ENCODE measurements at places on chromosomes 6 and 20.

DNA sequence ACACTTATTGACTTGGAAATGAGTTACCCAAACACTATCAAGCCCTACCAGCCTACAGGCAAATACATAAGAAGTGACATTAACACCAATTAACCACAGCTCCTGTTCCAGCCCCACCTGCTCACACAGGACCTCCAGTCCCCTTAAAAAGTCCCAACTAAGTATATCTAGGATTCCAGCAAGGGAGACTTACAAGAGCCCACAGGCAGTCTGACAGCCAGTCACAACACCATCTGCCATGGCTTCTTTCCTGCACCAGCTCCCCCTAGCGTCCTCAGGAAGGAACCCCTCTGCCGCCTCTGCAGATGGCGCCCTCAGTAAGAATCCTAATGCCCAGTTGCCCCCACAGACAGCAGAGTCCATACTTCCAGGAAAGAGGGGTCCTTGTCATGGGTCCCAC, 122.1 kb downstream of the HIVEP2 start:
- no peak for DNase-seq

DNA sequence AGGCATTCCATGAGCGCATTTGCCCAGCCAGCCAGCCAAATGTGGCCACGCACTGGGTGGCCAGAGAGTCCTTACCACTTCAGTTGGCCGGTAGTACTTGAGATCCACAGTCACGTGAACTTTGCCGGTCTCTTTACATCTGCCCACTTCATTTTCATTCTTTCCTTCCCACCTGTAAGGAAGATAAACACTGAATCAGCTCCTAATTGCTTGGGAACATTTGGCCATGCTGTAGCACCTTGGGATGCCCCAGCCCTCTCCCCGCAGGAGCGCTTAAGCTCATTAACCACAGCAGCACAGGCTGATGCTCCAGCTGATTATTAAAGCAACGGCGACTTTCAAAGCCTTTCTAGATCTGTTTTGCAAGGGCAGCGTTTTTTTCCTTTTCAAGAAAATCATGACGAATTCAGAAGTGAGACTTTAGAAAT, 116.6 kb downstream of the FOXC1 start:
- no peak for DNase-seq

DNA sequence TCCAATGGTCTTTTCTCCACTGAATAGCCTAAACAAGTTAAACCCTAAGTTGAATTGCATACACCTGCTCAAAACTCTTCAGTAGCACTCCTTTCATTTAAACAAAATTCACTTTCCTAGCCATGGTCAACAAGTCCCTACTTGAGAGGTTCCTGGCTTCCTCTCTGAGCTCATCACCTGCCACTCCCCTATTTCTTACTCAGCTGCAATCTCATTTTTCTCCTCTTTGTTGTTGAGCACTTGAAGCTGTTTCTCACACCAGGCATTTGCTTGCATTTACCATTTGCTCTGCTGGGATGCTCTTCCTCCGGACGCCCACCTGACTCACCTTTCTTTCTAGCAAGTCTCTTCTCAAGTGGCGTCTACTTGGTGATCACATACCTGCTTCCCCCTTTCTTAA, 38.5 kb downstream of the EDN1 start:
- DNase-seq, result no peak

- no peak for DNase-seq
These were observed 133.4 kb downstream of the MYB start for GRCh38 chr6:135314543-135314942.

GRCh38 chr6:158174514-158174913, 6.4 kb downstream of the GTF2H5 start:
- DNase-seq, result no peak

DNA sequence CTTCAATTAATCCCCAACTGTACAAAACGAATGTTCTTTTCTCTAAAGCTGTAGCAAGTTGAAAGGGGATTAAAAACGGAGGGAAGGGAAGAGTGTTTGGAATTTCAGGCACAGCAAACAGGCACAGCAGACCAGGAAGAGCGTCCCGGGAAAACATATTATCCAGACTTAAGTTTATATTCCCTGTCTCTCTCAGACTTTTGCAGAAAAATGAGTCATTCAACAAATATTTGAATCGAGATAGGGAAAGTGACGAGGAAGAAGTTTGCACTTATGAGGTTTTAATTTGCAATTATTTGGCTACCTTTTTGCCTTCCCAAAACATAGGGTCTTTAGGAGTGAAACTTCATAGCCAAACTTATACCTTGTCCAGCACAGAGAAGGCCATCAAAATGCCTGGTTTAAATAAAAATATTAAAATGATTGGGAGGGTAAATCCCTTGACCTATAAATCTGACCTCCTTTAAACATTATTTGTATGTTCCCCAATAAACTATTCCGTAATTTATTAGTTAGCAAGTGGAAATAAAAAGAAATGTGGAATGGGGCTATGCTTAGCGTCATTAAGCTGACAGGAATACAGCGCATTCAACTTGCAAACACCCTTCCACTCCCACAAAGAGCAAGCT, 16.0 kb downstream of the HFE start:
- DNase-seq, result no peak

DNA sequence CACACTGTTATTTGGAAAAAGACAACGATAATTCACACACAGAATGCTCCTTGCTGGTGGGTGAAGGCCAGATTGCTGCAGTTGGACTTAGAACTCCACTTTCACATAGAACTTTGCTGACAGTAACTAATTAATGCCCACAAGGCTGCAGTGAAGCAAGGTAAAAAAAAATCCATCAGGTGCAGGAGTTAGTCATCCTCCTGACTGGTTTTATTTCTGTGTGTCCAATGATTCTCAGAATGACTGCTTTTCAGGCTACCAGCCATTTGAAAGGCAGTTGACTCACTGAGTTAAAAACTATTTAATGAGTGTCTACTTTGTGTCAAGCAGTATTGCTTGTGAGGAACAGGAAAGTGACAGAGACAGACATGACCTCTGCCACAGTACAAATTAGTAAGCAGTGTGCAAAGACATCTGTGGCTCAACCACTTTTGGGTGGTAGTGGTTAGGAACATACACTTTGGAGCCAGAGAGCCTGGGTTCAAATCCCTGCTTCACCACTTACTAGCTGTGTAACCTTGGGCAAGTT, 41.9 kb downstream of the ELOVL5 start:
- no peak for DNase-seq

- no peak for DNase-seq
These were observed 632 bp downstream of the PRKN start for GRCh38 chr6:162726947-162727321.

DNA sequence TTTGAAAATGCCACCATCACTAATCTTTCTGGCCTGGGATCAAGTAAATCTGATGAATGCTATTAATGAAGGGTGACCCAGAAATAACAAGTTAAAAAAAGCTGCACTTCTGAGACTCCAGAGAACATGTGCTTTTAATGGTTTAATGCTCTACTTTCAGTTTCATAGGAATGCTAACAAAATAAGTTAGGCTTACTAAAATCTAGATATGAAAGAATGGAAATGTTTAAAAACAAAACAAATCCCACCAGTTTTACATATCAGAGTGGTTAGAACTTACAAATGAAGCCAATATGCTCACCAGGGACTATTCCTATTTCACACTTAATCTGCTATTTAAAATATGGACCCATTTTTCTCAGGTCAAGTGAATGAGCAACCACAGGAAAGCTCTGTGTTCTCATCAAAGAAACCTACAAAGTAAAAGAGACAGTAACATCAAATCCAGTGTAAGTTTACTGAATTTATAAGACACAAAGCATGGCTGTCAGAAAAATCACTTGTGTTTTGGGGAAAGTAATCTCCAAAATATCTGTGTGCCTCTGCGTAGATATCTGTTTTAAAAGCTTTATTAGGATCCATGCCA, 40.3 kb downstream of the FYN start:
- no peak for DNase-seq

- no peak for DNase-seq
These were observed 329.7 kb downstream of the MAFB start for GRCh38 chr20:40359131-40359912.

DNA sequence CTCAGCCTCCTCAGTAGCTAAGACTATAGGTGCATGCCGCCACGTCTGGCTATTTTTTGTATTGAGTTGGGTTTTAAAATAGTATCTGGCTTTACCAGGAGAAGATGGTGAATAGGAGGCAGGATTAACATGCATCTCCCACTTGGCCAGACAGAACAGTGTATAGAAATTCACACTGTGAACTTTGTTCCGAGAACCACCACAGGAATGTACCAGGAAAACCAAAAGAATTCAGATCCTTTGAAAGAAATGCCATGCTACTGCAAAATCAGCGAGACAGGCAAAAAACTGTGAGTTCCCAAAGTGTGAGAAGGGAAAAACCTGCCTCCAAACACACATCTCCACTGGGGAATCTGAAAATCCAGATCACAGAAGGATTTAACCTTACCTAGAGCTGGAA, 327.6 kb downstream of the NKAIN2 start:
- no peak for DNase-seq

GRCh38 chr6:106974999-106975737, 639 bp upstream of the CD24 start:
- no peak for DNase-seq

DNA sequence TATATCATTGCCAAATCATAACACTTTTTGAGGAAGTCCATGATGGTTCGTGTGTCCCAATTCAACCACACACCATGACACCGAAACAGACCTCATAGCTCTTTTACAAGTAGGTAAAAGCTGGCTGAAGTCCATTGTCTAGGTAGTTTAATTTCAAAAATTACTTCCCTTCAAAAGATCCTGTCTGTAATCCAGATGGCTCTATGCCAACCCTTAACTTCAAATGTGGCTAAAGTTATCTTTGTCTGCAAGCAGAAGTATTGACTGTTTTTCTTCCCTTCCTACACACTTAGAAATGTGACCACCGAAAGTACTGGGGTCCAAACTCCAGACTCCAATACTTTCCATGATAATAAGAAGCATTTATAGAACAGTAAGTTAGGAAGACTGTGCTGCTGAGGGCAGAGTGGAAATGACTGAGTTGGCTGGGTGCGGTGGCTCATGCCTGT, 8.3 kb upstream of the TIAM2 start:
- no peak for DNase-seq

GRCh38 chr6:39898625-39899024, 35.6 kb downstream of the MOCS1 start:
- no peak for DNase-seq

- DNase-seq, result no peak
These were observed 10.5 kb downstream of the ENTPD6 start for GRCh38 chr20:25206063-25206403.

DNA sequence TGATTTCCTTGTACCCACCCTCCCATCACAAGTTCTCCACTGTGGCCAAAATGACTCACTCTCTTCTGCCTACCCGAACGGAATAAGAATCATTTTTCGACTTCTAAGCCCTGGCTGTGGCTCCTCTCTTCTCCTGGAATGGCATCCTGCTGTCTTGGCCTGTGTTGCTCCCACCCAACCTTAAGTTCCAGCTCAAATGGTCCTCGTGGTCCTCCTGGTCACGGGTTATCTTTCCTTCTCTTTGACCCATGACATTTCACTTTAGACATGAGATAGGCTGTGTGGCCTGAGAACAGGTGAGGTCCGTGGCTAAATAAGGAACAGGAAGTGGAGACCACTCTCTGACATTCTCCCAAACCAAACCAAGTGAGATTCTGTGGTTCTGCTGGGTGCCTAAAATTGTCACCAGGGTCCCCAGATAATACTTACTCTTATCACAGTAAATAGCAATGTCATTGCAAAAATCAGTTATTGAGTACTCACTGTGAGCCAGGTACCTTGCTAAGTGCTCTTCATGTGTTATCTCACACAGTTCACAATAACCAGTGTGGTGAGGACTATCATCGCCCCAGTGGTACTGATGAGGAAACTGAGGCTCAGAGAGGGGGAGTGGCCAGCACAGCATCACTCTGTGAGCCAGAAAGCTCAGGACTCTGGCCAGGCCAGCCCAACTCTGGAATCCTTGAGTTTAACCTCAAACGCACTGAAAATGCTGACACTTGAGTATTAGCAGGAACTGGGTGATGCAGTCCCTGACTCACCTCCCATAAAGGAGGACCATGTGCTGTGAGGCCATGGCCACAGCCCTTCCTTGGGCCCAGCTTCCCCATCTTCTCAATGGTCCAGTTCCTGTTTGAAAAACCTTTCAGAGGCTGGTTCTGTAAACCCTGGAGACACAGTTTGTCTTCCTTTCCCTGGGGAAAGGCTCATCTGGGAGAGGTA, 74.8 kb upstream of the SIRPA start:
- no peak for DNase-seq

GRCh38 chr6:14547284-14547998, 429.9 kb downstream of the CD83 start:
- DNase-seq, result no peak

GRCh38 chr20:37681384-37682112, 12.3 kb upstream of the CTNNBL1 start:
- DNase-seq, result no peak

DNA sequence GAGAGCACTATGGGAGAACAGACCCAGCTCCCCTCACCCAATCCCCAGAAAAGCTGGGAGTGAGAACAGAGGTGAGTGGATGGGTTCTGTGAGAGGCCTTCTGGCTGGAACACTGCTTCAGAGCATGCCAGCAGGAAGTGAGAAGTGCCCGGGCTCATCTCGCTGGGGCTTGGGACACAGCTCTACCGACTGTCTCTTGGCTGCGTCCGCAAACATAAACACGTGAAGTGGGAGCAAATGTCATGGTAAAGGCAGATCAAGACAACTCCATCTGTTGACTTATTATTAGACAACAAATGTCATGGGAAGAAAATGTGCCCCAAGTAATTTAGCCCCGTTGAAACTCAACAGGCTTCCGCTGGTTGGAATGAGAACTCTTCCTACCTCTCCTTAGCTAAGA, 25.9 kb downstream of the GNAS-AS1 start:
- DNase-seq, result no peak

DNA sequence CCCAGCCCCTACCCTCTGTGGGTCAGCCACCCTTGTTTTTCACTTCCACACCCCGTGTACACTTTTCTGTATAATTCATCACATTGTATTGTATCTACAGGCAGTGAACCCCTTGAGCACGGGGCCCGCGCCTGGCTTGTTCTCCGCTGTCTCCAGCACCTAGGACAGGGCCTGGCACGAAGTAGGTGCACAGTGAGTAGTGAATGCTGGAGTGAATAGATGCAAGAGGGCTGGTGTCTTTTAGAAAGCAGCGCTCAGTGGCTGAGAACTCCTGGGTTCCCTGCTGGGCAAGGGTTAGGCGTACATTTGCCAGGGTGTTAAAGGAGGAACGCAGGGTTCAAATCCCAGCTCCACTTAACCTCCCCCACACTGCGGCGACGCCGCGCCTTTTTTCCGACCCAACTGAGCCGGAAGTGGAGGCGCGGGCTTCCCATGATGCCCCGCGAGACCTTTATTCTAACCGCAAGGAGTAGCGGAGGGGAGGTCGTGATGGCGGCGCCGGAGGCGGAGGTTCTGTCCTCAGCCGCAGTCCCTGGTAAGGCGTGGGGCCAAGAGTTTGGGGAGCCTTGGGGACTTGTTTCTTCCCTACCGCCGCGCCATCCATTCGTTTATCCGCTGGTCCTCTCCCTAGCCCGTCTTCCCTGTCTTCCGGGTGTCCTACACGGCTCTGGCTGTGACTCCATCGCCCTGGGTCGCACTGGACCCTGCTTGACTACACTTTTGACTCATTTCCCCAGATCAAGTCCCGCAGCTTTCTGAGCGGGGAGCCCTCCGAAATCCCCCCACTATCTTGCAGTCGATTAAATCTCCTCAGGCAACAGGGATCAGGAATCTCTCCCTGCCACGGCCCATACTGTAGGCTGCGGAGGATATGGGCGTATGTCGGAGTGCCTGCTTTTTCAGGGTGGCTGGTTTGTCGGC, at the start of gene MAD2L1BP:
Gene MAD2L1BP (plus strand): TSS at position 454 of the 921 bp plus-strand sequence. CDS start 36 bp downstream, at position 490.
- peak; percentile 77 for DNase-seq

GRCh38 chr6:82506526-82506925, 142.9 kb downstream of the TPBG start:
- DNase-seq, result no peak

All from anterior cingulate cortex (tissue), 58 donors.